ENCODE measurements at places on chromosomes 2 and 18. TPM values are rescaled to one million over a fixed set of nuclear protein-coding genes. Genes with fewer than 3 reads are reported as not detected.

DNA sequence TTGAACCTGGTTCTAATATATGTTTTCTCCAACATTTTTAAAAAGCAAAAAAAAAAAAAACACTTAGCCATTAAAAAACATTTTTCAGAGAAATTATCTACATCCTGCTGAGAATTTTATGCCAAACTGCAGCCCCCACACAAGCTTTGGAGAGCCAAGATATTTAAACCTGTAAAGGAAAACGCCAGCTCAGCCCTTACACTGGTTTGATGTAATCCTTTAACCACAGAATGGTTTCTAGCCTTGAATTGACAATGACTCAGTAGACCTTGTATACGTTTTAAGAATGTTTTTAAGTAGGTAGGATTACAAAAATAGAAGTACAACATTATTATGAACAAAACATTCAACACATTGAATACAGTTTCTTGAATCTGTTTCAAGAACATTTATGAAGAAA is 113.6 kb downstream of the BABAM2 start:
- DNase-seq, result no peak

GRCh38 chr2:33241581-33241980 is 234.9 kb upstream of the RASGRP3 start:
- no peak for DNase-seq

GRCh38 chr2:64291181-64291580 is 147.0 kb upstream of the PELI1 start:
- DNase-seq, result no peak

- DNase-seq, result no peak
Observed at GRCh38 chr18:26208977-26209376, 17.3 kb upstream of the TAF4B start.

- peak; percentile 57 for DNase-seq
Observed at GRCh38 chr2:234254783-234255521, 204.4 kb downstream of the SPP2 start.

GRCh38 chr2:108370080-108370479 is 7.7 kb upstream of the SULT1C4 start:
- DNase-seq, result no peak

DNA sequence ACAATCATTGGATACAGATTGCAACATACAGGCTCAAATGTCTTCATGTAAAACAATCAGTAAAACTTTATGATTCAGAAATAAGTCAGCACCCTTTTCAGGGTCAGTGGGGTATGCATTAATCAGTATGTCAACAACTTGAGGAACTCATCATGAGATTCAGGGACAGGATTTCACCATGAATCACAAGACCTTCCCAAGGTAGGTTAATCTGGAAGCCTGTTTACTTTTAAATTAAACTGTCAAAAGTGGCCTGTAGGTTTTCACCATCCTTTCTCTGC is 104.8 kb downstream of the SP100 start:
- DNase-seq, result no peak

DNA sequence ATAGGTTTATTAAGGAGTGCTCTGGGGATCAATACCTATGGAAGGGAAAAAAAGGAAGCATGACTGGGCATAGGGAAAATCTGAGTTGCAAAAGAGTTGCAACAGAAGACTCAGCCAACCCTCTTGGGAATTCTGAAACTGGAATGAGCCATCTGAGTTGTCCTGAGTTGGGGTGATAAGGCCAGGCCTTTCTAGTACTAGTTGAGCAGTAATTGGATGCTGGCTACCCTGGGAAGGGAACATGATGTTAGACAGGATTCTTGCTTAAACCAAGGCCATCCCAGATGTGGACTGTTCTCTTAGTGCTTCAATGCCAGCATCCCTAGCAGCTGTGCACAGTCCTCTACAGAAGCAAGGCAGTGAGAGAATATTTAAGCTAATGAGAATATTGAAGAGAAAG is 348.8 kb upstream of the GULP1 start:
- no peak for DNase-seq

- DNase-seq, result no peak
Observed at GRCh38 chr2:158656492-158657229, 138.5 kb upstream of the DAPL1 start.

- DNase-seq, result no peak
Observed at GRCh38 chr2:80288576-80288975, 16.0 kb downstream of the LRRTM1 start.

- DNase-seq, result no peak
Observed at GRCh38 chr2:140880573-140880972, 1250.2 kb downstream of the LRP1B start.

DNA sequence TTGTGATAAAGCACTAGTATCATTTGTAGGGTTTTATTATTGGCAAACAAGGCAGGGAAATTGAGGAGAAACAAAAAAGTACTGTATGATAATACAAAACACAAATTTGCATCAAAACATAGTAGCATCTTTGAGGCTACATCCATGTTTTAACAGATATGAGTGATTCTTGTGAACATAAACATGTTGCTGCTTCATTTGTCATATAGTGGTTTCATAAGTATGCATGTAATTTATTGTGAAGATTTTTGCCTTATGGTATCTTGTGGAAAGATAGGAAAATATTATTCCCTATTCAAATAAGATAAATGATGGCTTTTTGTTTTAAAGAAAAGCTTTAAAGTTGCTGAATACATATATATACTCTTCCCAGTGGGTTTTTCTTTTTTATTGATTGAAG is 60.3 kb downstream of the VRK2 start:
- no peak for DNase-seq

- DNase-seq, result no peak
Observed at GRCh38 chr2:12705230-12705629, 11.5 kb upstream of the TRIB2 start.

DNA sequence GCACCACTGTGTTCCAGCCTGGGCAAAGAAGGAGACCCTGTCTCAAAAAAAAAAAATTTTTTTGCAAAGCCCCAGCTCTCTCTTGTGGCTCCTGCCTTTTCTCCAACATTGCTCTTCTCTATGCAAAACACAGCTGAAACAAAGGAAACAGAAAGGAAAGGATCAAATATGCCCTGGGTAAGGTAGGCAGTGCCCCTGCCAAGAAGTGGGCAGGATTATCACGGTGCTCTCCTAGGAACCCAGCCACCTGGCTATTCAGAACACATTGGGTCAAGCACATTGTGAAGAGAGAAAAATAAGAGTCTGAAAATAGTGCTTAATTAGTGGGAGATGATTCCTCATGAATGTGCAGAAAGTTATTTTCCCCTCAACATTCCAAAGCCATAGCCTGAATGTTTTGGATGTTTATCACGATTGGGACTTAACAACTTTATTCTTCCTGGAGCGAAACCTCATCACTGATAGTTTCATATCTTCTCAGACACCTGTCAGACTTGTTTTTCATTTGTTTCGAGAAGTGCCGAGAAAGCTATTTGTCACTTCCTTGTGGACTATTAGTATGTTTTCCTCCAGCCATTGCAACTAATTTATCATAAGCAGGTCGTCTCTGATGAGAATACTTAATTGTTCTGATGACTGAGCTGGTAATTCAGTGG is 42.7 kb upstream of the RPL31 start:
- no peak for DNase-seq

DNA sequence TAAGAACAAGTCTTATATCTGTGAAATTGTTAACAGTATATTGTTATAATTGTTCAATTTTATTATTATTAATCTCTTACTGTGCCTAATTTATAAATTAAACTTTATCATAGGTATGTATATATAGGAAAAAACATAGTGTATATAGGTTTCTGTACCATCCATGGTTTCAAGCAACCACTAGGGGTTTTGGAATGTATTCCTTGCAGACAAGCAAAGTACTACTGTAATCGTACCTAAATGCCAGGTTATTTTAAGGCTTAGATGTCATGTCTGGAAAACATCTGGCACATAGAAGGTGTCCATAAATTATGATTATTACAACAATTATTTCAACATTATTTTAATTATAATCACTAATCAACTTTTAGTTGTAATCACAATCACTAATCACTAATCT is 8.4 kb downstream of the ITSN2 start:
- DNase-seq, result no peak

- no peak for DNase-seq
Observed at GRCh38 chr2:71892423-71892730, 255.3 kb downstream of the CYP26B1 start.

The NETO1 gene
- polyA plus RNA-seq, result 16.3 TPM

The UGT1A6 gene
- 133 TPM for polyA plus RNA-seq

The ADI1 gene
- 47.4 TPM for polyA plus RNA-seq

The CXCR1 gene
- polyA plus RNA-seq, result 14.5 TPM

The SCRN3 gene
- polyA plus RNA-seq, result 18.6 TPM

The ZBTB7C gene
- 0.58 TPM for polyA plus RNA-seq

The CCDC93 gene
- polyA plus RNA-seq, result 13.6 TPM

The SLC5A7 gene
- not detected for polyA plus RNA-seq

The SERPINB10 gene
- polyA plus RNA-seq, result 5.8 TPM

The ASB18 gene
- not detected for polyA plus RNA-seq

All from keratinocyte (primary cell).